Heart left ventricle (tissue), 16 donors: ENCODE measurements at places on chromosomes 2 and 18. TPM values are rescaled to one million over a fixed set of nuclear protein-coding genes. Genes with fewer than 3 reads are reported as not detected.
A peak's percentile ranks its signal among the peaks of the same experiment; 100 is the strongest.

STRN gene
- 9.2 TPM for polyA plus RNA-seq

GPR17 gene
- polyA plus RNA-seq, result 8.0 TPM

DSG1 gene
- not detected for polyA plus RNA-seq

FSHR gene
- polyA plus RNA-seq, result not detected

SCN7A gene
- 7.9 TPM for polyA plus RNA-seq

NHEJ1 gene
- 17.0 TPM for polyA plus RNA-seq

SOCS6 gene
- 6.5 TPM for polyA plus RNA-seq

ZNF892 gene
- 1.2 TPM for polyA plus RNA-seq

TLX2 gene
- not detected for polyA plus RNA-seq

LBX2 gene
- polyA plus RNA-seq, result 0.67 TPM

TRAPPC12 gene
- 70.3 TPM for polyA plus RNA-seq

NMUR1 gene
- polyA plus RNA-seq, result 0.23 TPM

NT5DC4 gene
- polyA plus RNA-seq, result not detected

RAPGEF4 gene
- polyA plus RNA-seq, result 1.3 TPM

- DNase-seq, result no peak
Observed at GRCh38 chr2:134232868-134233727, 20.8 kb upstream of the MGAT5 start.

DNA sequence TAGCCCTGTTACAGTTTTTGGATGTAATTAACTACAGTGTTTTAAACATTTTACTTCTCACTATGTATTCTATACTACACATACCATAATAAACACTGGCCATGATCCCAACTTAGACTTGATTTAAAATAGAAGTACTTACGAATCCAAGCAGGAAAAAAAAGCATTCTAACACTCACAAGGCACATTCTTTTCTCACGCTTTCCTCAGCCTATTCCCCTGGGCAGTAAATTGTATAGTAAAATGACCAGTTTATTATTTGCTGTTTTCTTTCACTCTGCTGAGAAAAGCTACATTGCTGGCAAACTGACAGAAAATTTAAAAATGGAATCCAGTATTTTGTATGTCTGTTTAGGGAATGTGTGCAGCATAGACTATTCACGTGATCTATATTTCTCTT is 2.8 kb upstream of the TANC1 start:
- no peak for DNase-seq

- DNase-seq, result no peak
Observed at GRCh38 chr2:156077041-156077742, 255.3 kb downstream of the NR4A2 start.

DNA sequence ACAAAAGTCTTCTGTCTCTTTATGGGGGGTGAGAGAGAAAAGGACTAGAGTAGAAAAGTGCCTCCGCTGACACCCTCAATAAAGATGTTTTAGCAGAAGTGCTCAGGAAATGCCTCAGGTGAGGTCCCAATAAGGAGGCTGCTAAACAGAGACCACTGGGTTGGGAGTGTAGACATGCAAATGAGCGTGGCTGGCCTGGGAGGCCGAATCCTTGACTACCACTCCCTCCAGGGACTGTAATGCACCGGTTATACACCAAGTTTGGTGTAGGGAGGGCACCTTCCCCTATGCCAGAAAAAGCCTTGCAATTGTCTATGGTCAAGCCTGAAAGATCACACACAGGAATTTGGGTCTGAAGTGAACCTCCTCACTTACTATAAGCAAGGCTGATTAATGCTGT is 1.8 kb downstream of the TMX3 start:
- no peak for DNase-seq

- no peak for DNase-seq
Observed at GRCh38 chr2:175188761-175189160, 7.3 kb upstream of the ATP5MC3 start.

- no peak for DNase-seq
Observed at GRCh38 chr18:60965856-60966255, 367.4 kb upstream of the CDH20 start.

DNA sequence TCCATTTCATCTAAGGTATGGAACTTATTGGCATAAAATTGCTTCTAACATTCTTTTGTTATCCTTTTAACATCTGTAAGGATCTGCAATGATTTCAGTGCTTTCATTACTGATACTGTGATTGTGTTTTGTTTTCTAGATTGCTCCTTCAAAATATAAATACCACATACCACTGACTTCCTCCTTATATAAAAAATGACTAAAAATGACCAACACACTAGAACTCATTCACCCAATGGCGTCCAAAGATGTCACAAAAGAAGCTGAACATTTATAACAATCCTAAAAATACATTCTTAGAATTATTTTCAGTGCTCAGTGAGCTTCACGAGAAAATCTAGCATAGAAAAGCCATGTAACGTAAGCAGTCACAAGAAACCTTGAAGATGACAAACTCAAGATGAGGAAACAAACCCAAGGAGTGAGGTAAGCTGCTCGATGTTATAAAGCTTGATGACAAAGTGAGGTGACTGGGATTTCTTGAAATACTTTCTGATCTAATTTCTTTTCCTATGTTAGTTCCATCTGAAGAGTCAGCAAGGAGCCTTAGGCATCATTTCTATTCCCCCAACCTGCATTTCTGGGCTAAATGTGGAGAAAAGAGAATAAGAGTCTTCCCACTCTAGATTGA is 42.6 kb downstream of the PNO1 start:
- no peak for DNase-seq

DNA sequence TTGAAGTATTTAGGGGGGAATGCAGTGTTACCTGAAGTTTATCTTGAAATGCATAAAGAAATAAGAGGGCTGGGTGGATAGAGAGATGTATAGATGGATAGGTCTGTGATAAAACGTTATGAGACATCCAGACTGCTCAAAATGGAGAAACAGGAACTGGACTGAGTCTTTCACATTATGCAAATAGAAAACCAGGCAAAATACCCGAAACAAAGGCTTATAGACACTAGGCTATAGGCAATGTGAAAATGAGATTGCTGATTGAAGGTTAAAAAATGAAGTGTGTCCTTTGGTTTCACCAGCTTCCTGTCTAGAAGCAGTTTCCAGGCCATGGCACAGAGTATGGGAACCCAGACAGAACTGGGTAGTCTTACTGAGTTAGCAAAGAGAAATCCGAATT is 24.9 kb upstream of the SLC3A1 start:
- no peak for DNase-seq

GRCh38 chr2:69685321-69686048 is 41.9 kb upstream of the AAK1 start:
- no peak for DNase-seq

GRCh38 chr2:144849612-144850011 is 329.7 kb upstream of the ZEB2 start:
- no peak for DNase-seq

DNA sequence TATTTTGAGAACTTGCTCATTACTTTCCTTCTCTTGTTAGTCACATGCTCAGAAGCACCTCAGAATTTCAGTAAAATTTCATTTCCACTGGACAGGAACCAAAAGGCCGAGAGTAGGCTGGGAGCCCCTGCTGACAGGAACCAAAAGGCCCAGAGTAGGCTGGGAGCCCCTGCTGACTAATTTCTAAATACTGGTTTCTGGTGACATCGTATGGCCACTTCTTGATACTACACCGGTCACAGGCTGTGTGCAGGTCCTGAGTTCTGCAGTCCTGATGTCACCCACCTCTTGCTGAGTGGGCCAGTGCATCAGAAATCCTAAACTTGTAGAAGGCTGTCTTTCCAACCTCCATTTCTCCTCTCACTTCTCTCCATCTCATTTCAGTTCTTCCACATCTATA is 17.7 kb upstream of the EN1 start:
- no peak for DNase-seq

- no peak for DNase-seq
Observed at GRCh38 chr2:128370468-128371247, 52.0 kb upstream of the HS6ST1 start.

- DNase-seq, result no peak
Observed at GRCh38 chr2:128803222-128803621, 484.6 kb upstream of the HS6ST1 start.

GRCh38 chr2:187943772-187944369 is 347.8 kb upstream of the GULP1 start:
- no peak for DNase-seq

DNA sequence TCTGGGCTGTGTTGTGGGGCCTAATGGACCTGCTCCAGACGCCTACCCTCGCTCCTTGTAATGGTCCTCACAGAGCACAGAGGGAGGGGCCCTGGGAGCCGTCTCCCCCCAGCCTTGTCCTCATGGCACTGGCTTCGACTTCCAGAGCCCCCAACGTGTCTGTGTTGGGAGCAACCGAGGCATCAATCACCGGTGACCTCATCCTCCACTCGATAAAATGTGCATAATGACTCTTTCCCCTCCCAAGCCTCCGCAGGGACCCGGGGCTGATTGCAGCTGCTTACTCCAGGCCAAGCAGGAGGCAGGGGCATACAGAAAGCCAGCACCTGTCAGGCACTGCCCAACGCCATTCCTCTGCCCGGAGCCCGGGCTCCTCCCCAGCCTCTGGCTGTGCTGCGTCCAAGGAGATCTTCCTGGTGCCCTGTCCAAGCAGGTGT is 271.7 kb downstream of the NDUFA10 start:
- DNase-seq, result no peak

- DNase-seq, result peak; percentile 50
Observed at GRCh38 chr2:191927319-191927867, 80.5 kb upstream of the CAVIN2 start.

DNA sequence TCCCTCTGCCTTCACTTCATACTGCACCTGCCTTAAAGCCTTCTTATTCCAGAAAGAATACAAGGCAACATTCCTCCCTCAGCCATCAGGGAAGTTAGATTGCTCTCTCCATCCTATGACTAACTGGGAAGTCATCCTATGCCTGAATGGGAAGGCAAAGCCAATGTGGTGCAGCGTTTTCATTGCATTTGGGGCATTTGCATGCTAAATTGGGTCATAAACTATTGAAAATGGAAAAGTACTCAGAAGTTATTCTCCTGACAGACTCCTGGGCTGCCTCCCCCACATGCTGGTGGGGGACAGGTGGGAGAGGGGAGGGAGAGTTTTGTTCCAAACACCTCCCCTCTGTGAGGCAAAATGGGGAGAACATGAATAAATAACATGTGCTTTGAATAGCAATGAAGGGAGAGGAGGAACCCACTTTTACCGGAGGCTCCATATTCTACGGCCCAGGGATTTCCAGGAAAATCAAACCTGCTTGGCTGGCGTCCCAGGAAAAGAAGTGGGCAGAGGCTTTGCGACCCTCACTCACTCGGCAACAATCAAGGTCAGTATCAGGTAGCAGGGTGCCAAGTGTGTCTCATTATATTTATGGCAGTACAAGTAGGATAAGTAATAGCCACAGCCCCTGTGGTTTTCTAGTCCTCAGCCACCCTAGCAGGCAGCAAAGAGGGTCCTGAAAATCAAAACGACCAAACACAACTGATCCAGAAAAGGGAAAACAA is 84.1 kb downstream of the BOD1L2 start:
- DNase-seq, result no peak

GRCh38 chr2:70496819-70497218 is 56.8 kb downstream of the TGFA start:
- DNase-seq, result no peak

DNA sequence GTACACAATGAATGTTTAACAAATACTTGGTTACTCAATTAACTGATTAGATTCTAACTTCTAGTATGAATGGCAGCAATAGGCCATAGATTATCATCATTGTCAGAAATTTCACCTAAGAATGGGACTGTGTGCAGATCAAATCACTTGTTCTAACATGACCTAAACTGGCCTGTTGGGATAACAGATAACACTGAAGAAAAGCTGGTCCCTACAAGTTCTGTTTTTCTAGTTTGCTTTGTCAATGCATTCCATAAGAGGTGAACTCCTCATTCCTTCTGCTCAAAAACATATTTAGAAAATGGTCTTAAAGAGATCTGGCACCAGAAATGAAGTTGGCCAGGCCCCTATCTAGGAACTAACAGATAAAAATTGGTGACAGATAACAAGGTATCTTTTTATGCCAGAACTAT is 175.4 kb downstream of the THADA start:
- no peak for DNase-seq

DNA sequence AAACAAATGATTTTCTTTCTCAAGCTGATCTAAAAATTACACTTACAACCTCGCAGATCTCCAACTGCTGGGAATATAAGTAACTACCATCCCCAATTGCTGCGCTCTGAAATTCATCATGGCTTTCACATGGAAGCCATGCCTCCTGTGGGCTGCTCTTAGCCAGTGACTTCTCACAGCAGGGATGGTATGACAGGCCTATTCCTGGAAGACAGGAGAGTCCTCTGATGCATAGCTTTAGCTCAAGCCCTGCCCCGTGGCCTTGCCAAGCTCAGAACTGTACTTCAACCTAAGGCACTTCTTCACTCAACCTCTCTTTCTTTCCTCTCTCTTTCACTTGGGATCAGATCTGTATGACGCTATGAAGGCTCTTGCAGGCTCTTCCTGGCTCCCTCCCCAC is 12.6 kb upstream of the ELAC1 start:
- no peak for DNase-seq

DNA sequence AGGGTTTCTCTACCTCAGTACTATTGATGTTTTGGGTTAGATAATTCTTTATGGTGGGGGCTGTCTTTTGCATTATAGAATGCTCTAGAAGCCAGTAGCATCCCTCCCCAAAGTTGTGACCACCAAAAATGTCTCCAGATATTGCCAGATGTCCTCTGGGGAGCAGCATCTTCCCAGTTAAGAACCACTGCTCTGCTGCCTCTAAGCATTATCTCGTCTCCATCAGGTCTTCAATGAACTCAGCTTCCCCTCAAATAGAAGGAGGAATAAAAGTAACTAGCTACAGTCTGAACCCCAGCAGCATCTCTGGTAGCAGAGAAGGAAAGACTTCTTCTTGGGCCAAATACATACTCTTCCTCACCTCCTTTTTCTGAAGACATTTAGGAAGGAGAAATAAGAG is 244.1 kb downstream of the AGPS start:
- no peak for DNase-seq
